HFFc6 (cell line): ENCODE measurements at places on chromosomes 13 and 19.

- DNase-seq = no peak
Measured at GRCh38 chr19:51029718-51030117, 3.3 kb upstream of the KLK11 start.

DNA sequence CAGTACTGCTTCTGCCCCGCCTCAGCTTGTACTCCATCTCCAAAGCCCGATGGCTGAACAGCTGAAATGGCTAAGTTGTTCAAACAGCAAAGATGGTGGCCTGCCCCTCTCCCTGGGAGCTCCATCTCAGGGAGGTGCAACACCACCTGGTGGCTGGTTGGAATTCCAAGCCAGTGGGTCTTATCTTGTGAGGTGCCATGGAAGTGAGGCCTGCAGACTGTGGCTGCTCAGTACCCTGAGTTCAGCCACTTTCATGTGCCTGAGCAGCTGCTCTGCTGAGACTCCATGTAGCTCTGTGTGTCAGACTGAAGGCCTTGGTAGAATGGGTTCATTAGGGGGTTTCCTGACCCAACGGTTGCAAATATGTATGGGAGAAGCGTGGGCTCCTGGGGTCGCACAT, 67.3 kb upstream of the SPRY2 start:
- DNase-seq = no peak

GRCh38 chr13:75968103-75968838, 332.1 kb downstream of the LMO7 start:
- peak; percentile 31 for DNase-seq

DNA sequence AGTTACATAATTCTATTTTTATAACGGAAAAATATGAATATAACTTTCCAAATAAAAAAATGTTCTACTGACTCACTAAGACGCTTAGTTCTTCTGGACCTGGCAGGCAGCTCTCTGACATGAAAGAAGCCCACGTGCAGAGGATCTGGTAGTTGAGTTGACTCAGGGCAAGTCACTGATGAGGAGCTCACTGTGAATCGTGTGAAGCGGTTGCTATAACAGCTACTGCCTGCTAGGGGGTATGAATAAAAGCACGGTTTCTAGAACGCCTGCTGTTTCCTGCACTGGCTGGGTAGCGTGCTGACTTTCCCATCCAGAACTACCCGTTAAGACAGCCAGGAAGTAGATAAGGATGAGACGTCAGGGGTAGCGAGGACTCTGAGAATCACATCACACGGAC, 54.7 kb upstream of the WASF3 start:
- peak; percentile 31 for DNase-seq

GRCh38 chr13:28071424-28071823, 29.0 kb downstream of the FLT3 start:
- DNase-seq = no peak

DNA sequence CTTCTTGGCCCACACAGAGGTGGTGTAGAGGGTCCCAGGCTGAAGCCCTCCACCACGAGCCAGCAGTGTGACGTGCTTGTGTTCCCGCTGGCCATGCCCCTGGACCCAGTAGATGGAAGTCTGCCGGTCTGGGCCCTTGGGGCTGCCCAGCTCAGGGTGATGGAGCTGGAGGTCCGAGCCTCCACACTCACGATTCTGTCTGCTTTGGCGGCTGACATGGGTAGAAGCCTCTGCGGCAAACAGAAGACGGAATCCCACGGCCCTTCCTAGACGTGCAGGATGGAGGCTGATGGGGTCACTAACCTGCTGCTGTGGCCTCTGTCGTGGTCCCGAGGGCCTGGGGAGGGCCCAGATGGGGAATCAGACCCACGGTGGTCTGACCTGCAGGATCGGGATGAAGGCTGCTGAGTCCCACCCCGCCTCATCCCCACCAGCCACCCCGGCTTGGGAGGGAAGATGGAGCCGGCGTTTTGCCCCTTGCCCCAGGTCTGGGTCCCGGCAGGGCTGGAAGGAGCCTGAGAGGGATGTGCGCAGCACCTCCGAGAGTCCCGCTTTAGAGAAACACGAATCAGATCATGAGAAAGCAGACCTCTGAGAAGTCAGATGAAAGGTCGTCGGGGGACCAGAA, 4.4 kb downstream of the TMEM86B start:
- DNase-seq = no peak

DNA sequence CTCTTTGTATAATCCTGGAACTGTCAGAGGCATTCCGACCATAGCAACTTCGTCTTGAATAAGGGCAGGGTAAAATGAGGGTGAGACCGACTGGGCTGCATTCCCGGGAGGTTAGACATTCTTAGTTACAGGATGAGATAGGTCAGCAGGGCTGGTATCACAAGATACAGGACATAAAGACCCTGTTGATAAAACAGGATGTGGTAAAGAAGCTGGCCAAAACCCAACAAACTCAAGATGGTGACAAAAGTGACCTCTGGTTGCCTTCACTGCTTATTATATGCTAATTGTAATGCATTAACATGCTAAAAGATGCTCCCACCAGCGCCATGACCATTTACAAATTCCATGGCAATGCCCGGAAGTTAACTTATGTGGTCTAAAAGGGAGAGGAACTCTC, 27.7 kb upstream of the MBNL2 start:
- DNase-seq = peak; percentile 55

DNA sequence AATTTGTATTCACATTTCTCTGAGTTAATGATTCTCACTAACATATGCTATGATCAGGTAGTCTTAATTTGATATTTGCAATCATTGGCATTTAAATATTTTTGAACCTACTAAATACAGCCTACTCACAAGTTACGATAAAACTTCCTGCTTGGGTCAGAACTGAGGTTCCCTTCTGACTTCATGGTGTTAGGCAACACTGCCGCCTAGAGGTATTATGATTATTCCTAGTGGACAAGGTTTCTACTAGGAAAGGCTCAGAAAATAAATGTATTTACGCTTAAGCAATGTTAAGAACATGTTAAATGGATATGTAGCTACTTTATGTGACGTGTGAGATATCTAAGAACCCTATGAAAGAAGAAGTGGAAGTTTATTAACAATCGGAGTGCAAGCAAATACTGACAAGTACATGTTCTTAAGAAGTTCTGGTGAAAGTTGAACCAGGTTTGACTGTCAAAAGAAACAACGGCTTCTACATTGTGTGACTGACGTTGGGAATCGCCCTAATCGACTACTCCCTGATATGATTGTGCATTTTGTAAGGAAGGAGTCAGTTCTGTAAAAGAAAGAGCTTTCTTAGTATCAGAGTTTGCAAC, 1395.8 kb downstream of the SLITRK5 start:
- no peak for DNase-seq

- DNase-seq = no peak
Measured at GRCh38 chr19:52961981-52962380, 700 bp downstream of the ZNF816 start.

GRCh38 chr19:10888421-10888866, 17.1 kb downstream of the CARM1 start:
- no peak for DNase-seq

- no peak for DNase-seq
Measured at GRCh38 chr13:77378662-77379061, 51.8 kb upstream of the MYCBP2 start.
